ENCODE measurements at places on chromosomes 1 and 21.

GRCh38 chr1:37883671-37884070 is 24.3 kb upstream of the MTF1 start:
- no peak for DNase-seq

- no peak for DNase-seq
These were observed 20.1 kb downstream of the ADCY10 start for GRCh38 chr1:167893798-167894197.

DNA sequence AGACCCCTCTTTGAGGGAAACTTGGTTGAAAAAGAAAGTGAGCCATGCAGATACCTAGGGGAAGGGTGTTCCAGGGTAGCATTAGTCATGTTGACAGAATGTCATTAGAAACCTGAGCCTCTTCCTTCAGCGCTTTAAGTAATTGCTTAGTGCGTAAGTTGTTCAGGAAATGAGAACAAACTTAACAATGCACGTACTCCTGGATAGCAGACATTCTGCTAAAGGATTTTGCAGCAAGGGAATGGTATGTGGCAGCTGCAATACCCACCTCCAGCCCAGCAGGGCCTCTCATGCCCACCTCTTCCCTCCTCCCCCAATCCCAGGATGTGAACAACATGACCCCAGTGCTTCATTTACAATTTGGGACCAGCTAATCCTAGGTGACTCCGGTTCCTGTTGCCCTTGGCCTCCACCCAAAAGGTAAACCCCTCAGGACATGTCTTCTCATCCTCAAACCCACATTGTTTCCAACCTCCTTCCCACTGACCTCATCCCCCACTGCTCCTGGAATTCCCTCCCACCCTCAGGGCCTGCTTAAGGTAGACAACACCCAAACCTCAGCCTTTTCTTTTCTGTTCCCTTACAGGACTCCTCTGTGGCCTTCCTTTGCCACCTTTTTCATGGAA is 98.0 kb upstream of the BCAR3 start:
- no peak for DNase-seq

- no peak for DNase-seq
These were observed 46.8 kb upstream of the PPM1J start for GRCh38 chr1:112761714-112762480.

- no peak for DNase-seq
These were observed 29.0 kb downstream of the MRPL39 start for GRCh38 chr21:25578056-25578961.

GRCh38 chr1:3093898-3094626 is 25.1 kb downstream of the PRDM16 start:
- no peak for DNase-seq

DNA sequence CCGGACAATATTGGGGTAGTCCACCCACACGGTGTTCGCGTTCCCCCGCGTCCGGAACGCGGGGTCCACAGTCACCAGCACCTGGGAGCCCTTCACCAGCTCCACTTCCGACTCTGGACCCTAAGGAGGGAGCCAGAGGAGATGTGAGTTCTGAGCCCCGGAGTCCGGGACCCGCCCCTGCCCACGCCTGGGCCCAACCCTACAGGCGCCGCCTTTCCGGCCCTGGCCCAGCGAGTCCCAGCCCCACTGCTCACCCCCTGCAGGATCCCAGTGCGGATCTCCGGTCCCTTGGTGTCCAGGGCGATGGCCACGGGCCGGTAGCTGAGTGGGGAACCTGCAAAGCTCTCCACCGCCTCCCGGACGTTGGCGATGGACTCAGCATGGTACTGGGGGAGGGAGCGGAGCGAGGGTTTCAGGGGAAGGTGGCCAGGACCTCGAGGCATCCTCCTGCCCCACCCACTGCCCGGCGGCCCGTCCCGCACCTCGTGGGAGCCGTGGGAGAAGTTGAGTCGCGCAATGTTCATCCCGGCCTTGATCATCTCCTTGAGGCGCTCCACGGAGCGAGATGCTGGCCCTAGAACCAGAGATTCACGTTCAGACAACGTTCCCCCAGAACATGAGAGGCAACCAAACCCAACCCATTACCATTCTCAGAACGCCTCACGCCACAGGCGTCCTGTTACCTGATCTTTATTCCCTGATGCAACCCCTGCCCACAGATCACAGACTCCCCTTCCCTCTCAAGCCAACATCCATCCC is 5.9 kb downstream of the PKLR start:
- DNase-seq = no peak

GRCh38 chr21:38797470-38797869 is 8.3 kb upstream of the ETS2 start:
- no peak for DNase-seq

DNA sequence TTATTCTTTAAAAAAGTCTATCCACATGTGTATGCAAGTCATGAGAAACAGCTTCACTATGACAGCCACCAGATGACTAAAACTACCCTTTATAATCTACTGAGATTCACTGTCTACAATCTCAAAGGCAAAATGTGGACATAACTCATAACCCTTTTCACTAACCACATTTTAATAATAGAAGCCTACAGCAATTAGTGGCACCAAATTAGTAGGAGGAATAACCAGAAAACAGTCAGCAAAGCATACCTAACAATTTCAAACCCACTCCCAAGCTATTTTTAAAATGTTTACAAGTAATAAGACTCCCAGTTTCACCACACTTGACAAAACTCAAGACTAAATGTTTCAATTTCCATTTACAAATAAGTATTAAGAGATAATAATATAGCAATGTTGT is 442.9 kb downstream of the PTPRC start:
- DNase-seq = no peak

- DNase-seq = no peak
These were observed 17.6 kb downstream of the RIT1 start for GRCh38 chr1:155893389-155894142.

- no peak for DNase-seq
These were observed 73.4 kb downstream of the PIK3CD start for GRCh38 chr1:9724706-9725476.
